ENCODE measurements at places on chromosomes 4 and X. TPM values are rescaled to one million over a fixed set of nuclear protein-coding genes. Genes with fewer than 3 reads are reported as not detected.
A peak's percentile ranks its signal among the peaks of the same experiment; 100 is the strongest.

DNA sequence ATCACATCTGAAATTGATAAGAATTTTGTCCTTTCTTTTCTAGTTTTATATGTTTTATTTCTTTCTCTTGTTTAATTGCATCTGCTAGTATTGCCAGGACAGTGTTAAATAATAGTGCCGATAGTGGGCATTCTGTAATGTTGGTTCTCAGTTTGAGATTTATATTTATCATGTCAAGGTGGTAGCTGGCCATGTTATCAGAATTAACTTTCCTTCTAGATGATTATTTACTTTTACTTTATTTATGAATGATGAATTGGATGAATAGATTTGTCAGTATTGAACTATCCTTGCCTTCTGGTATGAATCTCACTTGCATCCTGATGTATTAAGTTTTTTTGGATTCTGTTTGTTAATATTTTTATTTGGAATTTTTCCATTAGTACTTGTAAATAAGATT lies 42.7 kb downstream of the METAP1 start:
- DNase-seq: no peak

- no peak for DNase-seq
Observed at GRCh38 chr4:8590546-8590880, 2.1 kb upstream of the CPZ start.

GRCh38 chr4:2265113-2266110 lies 3.5 kb upstream of the MXD4 start:
- peak; percentile 34 for DNase-seq

DNA sequence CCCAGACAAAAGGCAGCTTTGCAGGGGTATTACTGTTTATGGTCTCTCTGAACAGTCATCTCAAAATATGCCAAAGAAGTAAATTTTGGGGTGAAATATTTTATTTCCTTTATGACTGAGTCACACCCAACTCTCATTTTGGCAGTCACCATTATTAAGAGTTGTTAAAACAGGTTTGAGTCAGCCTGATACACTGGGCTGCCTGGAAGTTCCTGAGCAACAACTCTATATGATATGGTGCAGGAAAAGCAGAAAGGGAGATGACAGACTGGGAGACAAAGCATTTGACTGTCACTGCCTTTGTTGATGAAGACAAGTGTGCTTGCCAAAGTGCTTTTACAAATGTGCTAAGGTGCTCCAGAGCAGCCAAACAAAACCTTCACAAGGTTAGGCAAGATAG lies 1263.5 kb downstream of the PCDH7 start:
- DNase-seq: no peak

DNA sequence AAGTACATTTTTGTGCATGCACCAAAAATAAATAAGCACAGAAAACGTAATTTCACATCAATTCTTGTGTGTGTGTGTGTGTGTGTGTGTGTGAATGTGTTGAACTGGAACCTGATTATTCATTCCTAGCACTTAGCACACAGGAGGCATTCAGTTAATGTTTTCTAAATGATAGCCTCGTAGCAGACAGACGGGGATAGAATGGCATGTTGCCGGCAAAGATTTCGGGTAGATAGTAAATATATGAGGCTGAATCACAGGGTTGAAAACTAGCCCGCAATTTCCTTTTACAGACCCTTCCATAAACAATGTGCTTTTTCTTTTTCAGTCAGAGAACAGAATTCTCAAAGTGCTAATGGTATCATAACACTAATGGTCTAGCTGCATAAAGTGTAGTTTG lies 13.5 kb downstream of the MAOB start:
- no peak for DNase-seq

GRCh38 chr4:138389976-138390685 lies 148.0 kb upstream of the SLC7A11 start:
- no peak for DNase-seq

DNA sequence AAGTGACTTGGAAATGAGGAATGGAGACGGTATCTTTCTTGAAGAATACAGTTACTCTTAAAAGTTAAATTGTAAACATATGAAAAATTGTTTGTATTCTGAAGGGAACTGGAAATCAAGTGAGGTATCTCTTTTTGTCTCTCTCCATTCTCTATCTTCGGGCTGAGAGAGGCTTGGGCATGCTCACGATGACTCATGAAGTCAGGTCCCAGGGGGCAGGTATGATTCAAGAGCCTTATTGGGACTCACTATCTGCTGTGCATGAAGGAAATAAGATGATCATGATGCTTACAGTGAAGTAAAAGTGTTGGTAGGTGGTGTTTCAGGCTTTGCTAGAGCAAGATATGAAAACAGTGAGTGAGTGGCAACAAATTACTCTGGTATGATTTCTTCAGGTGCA lies 200.4 kb upstream of the PITX2 start:
- no peak for DNase-seq

Gene HHIP
- not detected for total RNA-seq

Gene FRAS1
- 3.7 TPM for total RNA-seq

DNA sequence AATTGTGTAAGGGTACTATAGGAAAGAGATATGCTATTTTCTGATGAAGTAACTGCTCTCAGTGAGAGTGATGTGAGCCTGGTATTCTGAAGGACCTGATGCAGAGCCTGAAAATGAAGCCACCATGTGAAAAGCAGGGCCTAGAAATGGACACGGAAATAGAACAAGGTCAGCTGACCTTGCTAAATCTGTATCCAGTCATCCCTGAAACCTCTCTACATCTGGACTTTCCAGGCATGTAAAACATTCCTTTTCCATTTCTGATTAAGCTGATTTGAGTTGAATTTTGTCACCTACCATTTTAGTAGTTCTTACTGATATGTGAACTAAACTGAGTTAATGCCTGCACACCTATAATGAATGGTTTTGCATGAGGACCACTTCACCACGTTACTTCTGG lies 72.4 kb upstream of the NEIL3 start:
- DNase-seq: no peak

- no peak for DNase-seq
Observed at GRCh38 chr4:182494103-182494502, 250.9 kb downstream of the TENM3 start.

- no peak for DNase-seq
Observed at GRCh38 chr4:125433453-125433852, 118.7 kb downstream of the FAT4 start.

Gene F9
- not detected for total RNA-seq

- no peak for DNase-seq
Observed at GRCh38 chr4:145216535-145216934, 36.1 kb upstream of the OTUD4 start.

Gene INPP4B
- total RNA-seq: 15.5 TPM

DNA sequence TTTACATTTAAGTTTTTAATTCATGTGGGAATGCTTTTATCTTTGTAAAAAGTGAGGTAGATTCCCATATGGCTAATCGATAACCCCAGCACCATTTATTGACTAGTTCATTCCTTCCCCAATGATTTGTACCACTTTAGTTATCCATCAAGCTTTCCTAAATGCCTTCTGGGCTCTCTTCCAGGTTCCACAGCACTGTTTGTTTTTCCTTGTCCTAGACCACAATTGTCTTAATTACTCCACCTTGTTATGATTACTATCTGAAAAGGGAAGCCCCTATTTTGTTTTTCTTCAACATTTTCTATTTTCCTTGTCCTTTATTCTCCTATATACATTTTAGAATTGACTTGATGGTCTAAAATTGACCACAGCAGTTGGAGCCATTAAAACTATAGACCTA lies 48.5 kb upstream of the GPRIN3 start:
- no peak for DNase-seq

- DNase-seq: peak; percentile 33
Observed at GRCh38 chrX:13647709-13648212, 5.2 kb upstream of the TCEANC start.

Gene HOPX
- total RNA-seq: 64.8 TPM

GRCh38 chr4:185019456-185020292 lies 1.4 kb downstream of the HELT start:
- no peak for DNase-seq

GRCh38 chrX:106780264-106780663 lies 22.2 kb upstream of the TBC1D8B start:
- DNase-seq: no peak

DNA sequence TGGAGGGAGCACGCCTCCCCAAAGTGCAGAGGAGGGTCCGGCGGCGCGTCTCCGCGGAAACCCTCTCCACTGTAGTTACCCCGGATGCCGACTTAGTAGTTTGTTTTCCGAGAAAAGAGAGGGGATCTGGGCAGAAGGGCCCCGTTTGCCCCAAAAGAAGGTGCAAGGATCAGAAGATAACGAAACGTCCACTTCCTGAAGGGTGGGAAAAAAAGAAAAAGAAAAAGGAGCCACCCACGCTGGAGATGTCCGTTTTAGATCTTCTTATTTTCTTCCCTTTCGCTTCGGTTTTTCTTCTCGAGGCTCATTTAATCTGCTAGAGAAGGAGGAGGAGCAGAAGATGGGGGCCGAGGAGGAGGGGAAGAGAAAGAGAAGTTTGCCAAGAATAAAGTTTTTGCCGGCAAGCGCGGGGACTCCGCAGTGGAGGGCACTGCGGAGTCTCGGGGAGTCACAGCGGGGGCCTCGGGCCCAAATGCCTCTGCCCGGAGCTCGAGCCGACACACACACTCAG lies 517 bp downstream of the LEF1 start:
- DNase-seq: no peak

- no peak for DNase-seq
Observed at GRCh38 chr4:110902500-110902899, 279.6 kb upstream of the PITX2 start.

Gene ZAR1
- not detected for total RNA-seq

DNA sequence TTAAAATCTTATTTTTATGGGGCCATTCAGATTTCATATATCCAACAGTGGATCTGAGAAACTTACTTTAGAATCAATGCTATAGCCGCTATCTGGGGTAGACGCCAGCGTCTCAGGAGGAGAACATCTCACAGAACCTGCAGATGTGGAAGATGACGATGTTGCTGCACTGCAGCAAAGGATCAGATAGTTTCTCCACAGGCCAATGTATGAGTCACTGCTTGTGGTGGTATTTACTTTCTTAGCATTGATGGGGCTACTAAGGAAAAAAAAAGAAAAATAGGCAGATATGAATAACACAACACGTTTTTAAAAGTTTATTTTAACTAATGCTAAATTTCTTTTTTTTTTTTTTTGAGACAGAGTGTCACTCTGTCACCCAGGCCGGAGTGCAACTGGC lies 85.9 kb downstream of the ZAR1 start:
- no peak for DNase-seq

Gene HAUS7
- total RNA-seq: 16.2 TPM

GRCh38 chr4:165813606-165814005 lies 59.4 kb upstream of the TLL1 start:
- DNase-seq: no peak

Gene CXCL11
- 0.42 TPM for total RNA-seq

GRCh38 chr4:59200992-59201391 lies 1999.1 kb upstream of the ADGRL3 start:
- no peak for DNase-seq

Gene DRP2
- total RNA-seq: 0.05 TPM

Gene TMSB15B
- 0.40 TPM for total RNA-seq

DNA sequence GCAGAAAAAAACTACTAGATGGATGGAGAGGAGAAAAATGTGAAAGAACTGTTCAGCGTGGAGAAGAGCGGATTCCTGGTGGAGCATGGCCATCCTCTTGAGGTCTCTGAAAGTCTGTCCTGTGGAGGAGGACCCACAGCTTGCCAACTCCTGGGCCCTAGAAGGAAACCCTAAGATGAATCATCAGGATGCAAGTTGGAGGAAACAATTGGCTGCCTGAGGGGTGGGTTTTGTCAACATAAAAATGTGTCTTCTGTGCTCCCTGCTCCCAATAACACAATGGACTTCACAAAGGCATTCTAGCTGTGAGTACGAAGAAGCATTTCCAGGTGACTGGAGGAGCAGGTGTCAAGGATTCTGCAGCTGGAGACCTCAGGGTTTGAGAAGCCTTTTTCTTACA lies 37.2 kb downstream of the CNGA2 start:
- no peak for DNase-seq

DNA sequence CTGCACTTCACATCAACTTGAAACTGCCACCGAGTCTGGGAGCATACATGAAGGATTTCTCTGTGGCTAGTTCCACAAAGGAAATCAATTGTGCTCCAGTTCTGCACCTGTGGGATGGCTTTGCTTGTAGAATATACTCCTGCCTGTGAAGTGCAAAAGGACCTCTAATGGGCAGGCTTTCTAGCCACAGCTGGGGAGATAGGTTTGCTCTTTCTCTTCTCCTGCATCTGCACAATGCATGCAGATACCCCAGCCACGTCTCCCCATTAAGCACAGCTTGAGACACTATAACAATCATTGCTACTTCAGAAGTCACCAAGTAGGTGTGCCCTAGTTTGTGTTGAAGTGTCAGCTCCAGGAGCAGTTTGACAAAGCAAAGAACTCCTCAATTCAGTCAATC lies 364.6 kb downstream of the ZIC3 start:
- DNase-seq: no peak

GRCh38 chr4:76882630-76883029 lies 15.3 kb downstream of the SOWAHB start:
- DNase-seq: no peak

Gene USP17L30
- total RNA-seq: not detected

GRCh38 chr4:110138551-110138950 lies 59.9 kb downstream of the ELOVL6 start:
- no peak for DNase-seq

Gene PDE5A
- total RNA-seq: 7.6 TPM

Gene TLL1
- 0.74 TPM for total RNA-seq

Gene RAP1GDS1
- 10.5 TPM for total RNA-seq

GRCh38 chr4:109915385-109916026 lies 2.8 kb downstream of the EGF start:
- no peak for DNase-seq

DNA sequence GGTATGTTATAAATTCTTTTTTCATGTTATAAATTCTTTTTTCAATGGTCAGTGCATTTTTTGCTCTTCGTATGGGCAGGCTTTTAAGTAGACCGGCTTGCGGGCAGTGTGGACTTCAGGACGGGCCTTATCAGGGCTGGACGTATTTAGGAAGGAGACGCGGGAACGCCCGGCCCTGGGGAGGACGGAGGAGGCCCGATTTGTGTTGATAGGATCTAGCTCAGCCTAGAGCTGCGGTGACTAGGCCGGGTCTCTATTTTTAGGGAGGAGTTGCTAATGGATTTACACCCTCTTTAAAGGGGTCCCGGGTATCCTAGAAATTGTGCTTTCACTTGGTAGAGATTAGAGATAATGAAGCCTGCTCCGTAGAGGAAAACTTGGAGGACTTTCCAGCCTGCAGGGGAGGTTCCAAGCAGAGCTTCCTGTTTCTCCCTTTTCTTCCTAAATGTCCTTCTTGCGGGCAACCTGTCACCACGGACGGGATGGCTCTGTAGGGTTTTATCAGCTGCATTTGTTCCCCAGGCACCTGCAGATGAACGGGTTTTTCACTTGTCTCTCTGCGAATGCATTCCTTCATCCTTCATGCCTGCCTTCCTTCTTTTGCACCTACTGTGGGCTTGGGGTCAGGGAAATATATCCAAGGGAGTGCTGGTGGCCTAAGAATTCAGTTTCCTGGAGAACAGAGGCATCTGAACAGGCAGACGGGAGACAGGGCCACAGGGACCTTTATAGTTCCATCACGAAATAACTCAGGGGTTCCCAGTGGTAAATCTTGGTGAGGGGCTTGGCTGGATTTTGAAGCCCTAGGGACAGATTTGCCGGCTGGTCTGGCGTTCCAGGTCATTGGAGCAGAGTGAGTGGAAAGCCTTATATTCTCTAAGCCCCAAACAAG lies 1.4 kb downstream of the CD99 start:
- peak; percentile 76 for DNase-seq

- DNase-seq: no peak
Observed at GRCh38 chrX:77444545-77444944, 2.6 kb upstream of the FGF16 start.
